ENCODE measurements at places on chromosomes 6 and 20.

DNA sequence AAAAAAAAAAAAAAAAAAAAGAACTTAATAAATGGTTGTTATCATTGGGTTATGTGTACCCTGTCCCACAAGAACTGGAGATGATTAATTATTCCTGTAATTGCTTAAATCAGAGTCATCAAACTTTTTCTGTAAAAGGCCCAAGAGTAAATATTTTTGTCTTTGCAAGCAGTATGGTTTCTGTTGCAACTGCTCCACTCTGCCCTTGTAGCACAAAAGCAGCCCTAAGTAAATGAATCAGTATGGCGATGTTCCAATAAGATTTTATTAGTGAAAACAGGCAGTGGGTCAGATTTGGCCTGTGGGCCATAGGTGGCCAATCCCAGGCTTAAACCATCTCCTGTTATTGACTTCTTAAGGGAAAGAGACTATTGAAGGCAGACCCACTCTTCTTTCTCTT lies 252.7 kb downstream of the TSHZ2 start:
- no peak for DNase-seq

GRCh38 chr6:56524891-56525703 lies 117.6 kb downstream of the DST start:
- no peak for DNase-seq

DNA sequence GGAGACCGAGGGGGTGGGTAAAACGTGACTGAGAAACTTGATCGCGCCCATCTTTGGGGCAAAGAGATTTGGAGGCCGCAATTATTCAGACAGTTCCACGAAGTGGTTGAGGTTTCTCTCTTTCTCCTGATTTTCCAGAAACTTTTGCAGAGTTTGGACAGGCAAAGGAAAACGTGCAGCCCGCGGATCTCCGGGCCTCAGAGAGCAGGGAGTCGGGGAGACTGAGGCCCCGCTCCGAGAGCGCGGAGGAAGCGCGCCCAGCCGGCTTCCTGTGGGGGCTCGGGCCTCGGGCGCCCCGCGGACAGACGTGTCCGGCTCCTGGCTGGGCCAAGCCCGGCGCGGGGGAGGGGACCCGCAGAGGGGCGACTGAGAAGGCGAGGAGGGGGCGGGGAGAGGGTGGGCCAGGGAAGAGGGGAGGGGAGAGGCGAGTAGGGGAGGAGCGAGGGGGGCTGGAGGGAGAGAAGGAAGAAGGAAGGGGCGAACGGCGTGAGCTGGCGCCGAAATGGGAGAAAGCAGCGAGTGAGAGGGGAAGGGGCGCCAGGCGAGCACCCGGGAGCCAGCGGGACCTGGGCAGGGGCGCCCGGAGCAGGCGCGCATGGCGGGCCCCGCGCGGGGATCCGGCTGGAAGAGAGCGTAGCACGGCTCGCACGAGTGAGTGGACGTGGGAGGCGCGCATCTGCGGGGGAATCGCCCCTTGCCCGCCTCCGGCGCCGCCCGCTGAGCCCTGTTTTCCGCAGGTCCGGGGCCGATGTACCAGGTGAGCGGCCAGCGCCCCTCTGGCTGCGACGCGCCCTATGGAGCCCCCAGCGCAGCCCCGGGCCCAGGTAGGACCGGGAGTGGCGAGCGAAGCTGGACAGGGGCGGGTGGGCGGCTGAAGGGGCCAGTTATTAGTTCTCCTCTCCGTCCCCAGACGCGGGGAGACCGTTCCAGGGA lies at the start of gene MDFI:
Gene MDFI (plus strand): TSS at position 467 of the 933 bp plus-strand sequence. CDS start 282 bp downstream, at position 749.
- no peak for DNase-seq

- DNase-seq: no peak
These were observed 5.8 kb upstream of the MLN start for GRCh38 chr6:33809594-33809993.

DNA sequence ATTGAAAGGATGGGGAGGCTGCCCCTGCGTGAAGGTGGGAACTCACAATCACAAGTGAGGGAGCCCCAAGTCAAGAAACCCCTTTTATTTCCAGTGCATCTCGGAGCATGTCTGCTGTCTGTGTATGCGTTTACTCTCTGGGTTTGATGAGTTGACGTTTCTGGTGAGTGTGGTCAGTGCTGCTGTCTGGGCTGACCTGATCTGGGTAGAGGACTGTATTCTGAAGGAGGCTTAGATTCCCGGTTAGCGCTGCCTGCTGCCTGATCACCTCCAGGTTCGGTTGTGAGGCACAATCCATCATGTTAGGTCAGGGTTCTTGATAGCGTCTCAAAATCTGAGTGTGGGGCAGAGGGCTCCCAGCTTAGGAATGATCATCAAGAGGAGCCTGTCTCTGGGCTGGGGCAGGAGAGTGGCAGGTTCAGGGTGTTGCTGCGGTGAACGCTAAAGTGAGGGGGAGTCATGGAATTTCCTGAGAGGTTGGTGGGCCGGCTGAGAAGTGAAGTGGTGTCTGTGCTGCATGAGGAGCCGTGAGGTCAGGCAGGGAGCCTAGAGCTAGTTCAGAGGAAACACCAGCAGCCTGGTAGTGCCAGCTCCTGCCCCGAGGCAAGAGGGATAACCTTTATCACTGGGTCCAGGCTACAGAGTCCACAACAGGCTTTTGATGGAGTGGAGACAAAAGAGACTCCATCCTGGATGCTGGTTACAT lies 225.3 kb upstream of the CST7 start:
- no peak for DNase-seq

- no peak for DNase-seq
These were observed 70.6 kb upstream of the DST start for GRCh38 chr6:56713254-56713672.

DNA sequence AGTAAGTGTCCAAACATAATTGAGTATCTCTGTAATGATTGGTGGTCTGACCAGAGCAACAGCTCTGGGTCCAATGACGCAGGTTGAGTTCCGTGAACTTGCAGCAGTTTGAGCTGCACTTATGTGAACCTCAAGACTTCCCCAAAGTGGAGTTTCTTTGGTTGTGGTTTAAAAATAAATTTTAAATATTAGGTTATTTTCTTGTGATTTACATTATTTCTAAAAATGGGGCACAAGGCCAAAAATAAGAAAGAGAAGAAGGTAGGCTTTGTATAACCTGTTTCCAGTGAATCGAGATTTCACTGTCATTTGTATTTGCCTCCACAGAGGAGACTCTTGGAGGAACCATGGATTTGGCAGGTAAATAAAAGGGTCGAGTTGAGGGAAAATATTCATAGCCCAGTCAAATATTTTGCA lies 166.4 kb upstream of the ZNF217 start:
- no peak for DNase-seq

DNA sequence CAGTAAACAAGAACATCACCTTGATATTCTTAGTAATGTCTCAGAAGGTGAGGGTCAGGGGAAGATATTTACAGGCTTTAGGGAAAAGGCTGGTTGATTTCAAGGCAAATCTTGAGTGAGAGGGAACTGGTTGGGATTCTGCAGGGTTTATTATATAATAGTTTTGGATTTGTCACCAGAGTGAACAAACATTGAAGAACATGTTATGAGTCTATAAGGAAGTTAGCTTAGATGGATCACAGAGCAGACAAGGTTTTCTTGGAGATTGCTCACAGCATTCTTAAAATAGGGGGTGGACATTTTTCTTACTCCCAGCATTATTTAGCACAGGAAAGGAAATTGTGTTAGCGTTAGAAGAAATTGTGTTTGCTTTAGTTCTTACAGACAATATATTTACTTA lies 324.9 kb downstream of the LAMA2 start:
- no peak for DNase-seq

DNA sequence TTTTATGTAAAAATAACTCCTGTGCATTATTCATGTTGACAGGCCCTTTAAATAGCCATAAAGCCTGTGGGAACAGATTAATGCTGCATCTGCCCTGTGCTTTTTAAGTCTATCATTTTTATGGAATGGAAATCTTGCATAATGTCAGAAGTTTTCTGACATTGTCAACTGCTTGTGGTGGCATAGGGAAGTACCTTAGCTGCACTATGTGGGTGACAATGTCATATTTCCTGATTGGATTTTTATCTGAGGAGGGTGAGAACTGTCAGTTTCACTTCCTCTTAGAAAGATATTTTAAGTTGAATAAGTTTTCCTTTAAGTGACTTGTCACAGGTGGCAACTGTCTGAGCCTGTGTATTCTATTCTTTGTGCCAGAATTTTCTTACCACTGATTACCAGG lies 267.9 kb downstream of the PLCB1 start:
- no peak for DNase-seq

DNA sequence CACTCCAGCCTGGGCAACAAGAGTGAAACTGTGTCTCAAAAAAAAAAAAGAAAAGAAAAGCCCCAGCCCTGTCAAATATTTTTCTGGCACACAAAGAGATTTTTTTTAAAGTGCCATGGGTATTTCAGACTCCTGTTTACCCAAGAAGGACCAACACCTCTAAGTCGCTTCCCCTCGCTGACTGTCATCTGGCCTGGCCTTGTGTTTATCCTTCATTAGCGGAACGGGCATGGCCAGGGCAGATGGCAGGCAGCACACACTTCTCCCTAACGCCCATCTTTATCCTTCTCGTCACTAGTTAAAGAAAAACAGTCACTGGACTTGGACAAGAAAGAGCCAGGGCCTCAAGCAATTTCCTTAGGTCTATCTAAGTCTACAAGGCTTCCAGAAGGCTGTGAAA lies 7.3 kb upstream of the CBFA2T2 start:
- DNase-seq: no peak

DNA sequence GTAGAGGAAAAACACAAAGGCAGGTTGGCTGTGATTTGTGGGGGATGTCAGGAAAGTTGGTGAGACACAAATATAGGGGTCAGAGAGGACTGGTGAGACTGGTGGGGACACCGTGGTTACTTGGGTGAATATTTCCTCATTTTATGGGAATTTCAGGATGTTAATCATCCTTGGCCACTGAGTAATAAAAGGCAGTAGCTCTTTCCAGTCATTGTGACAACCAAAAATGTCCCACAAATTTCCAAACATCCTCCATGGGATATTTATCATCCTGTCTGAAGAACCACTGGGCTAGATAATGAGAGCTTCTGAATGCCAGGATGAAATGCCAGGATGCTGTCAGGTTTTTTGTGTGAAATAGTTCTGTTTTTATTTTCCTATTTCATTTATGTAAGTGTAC lies 374.1 kb downstream of the CD109 start:
- no peak for DNase-seq

- DNase-seq: no peak
These were observed 37.6 kb downstream of the SLC2A10 start for GRCh38 chr20:46746956-46747526.
